ENCODE measurements at places on chromosomes 13 and 19.

GRCh38 chr13:48570216-48570828 is 37.4 kb upstream of the RCBTB2 start:
- DNase-seq: no peak

DNA sequence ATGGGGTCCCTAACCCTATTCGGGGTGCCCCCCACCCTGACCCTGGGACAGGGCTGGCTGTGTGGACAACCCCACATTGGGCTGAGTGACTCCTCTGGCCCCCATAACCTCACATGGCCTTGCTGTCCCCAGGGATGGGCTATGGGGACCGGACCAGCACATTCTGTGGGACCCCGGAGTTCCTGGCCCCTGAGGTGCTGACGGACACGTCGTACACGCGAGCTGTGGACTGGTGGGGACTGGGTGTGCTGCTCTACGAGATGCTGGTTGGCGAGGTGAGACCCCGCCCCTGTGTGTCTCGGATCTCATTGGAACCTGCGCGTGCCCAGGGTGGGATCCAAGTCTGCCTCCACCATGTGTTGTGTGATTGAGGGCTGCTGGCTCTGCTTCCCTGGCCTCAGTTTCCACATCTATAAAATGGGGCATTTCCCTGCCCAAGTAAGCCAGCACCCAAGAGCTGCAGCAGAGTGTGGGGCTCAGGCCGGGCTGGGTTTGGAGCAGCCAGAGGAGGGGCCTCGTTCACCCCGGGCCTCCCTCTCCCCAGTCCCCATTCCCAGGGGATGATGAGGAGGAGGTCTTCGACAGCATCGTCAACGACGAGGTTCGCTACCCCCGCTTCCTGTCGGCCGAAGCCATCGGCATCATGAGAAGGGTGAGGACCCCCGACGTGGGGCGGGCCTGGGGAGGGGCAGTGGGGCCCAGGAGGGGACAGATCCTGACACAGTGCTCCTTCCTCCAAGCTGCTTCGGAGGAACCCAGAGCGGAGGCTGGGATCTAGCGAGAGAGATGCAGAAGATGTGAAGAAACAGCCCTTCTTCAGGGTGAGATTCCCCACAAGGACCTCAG is 4.9 kb downstream of the PTGER1 start:
- DNase-seq: no peak

- DNase-seq: no peak
These were observed 292.2 kb upstream of the SLC10A2 start for GRCh38 chr13:103358255-103358932.

GRCh38 chr19:42274065-42274682 is 5.1 kb downstream of the CIC start:
- DNase-seq: no peak

DNA sequence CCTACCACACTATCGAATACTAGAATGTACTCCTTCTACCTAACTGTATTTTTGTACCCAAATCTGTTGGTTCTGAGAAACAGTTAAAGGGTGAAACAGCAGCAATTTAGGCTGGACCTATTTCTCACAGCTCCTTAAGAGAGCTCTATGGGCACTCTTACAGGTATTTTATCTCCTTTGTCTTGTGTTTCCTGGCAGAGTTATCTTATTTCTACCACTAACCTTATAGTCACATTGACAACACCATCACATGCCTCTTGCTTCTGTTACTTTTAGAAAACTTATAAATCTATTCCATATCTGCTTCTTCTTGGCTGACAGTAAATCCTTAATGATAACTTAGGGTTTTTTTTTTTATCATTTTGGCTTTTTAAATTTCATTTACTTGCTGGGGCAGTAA is 130.7 kb downstream of the MYO16 start:
- no peak for DNase-seq

Measured in activated naive CD4-positive, alpha-beta T cell treated with Interleukin-2 at 50 U/mL for 16 hours (primary cell).